ENCODE measurements at places on chromosomes 13 and 19.
A peak's percentile ranks its signal among the peaks of the same experiment; 100 is the strongest.

DNA sequence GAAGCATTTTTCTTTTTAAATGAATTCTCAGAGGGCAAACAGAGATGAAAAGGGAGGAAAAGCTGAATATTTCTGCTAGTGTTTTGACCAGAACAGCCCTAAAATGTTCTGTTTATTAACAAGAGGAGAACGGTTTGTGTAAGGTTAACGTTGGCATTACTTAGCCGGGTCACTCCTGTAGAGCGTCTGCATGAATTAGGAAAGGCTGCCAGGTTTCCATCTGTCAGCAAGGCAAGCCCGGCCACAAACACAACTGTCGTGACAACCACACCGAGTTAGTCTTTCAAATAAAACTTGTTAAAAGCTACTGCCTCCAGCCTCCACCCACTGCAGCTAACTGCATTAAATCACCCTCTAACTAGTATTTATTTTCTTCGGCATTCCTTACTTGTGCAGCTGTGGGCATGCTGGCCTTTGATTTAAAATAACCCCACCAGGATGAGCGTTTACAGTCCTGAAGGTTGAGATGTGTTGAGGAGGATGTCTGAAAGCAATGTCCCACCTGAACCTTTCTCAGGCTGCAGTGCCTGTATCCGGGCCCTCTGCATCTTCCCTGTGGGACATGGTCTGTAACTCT lies 527.9 kb downstream of the FGF9 start:
- DNase-seq, result no peak

DNA sequence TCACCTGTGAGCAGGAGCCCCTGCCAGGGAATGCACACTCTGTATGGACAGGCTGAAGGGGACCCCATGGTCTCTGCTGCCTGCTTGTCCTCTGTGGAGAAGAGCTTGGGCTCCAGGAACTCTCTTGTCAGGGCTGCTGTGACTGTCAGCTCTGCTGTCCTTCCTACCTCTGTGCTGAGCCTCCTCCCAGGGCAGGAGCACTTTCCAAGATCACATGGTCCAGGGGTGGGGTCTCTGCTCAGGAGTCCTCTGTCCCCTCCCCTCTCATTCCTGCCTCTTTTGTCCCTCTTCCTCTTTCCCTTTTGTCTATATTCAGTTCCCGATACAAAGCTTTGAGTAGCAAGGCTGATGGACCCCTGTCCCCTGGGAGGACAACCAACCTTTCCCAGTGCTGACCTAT lies at the start of gene CEACAM7:
TSS of gene CEACAM7 (minus strand) at position 173 of the 400 bp plus-strand sequence. CDS start at position 68, 105 bp downstream.
- no peak for DNase-seq

- no peak for DNase-seq
These were observed 3.8 kb downstream of the PROSER1 start for GRCh38 chr13:39034085-39034484.

DNA sequence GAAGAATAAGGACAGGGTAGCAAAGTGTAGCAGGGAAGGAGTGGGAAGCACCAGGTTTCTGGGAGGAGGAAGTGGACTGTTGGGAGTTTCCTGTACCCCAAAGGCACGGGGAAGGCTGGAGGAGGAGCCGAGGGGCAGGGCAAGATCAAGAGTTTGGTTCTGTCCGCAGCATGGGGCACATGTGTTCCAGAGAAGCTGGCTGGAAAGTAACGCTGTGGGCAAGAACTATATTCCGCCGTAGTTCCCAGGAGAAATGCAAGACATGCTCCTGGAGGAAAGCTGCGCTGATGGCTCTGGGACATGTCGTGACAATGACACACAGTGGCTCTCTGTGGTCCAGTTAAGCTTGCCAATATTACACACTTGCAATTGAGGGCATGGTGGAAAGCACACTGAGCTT lies 51.7 kb upstream of the KPNA3 start:
- DNase-seq, result no peak

- no peak for DNase-seq
These were observed 16.4 kb downstream of the OR7A5 start for GRCh38 chr19:14818588-14818987.

GRCh38 chr19:45498411-45499195 lies at the start of gene PPM1N:
Gene PPM1N (plus strand): TSS chr19:45498443. CDS start chr19:45498473, 30 bp downstream.
- peak; percentile 88 for DNase-seq

DNA sequence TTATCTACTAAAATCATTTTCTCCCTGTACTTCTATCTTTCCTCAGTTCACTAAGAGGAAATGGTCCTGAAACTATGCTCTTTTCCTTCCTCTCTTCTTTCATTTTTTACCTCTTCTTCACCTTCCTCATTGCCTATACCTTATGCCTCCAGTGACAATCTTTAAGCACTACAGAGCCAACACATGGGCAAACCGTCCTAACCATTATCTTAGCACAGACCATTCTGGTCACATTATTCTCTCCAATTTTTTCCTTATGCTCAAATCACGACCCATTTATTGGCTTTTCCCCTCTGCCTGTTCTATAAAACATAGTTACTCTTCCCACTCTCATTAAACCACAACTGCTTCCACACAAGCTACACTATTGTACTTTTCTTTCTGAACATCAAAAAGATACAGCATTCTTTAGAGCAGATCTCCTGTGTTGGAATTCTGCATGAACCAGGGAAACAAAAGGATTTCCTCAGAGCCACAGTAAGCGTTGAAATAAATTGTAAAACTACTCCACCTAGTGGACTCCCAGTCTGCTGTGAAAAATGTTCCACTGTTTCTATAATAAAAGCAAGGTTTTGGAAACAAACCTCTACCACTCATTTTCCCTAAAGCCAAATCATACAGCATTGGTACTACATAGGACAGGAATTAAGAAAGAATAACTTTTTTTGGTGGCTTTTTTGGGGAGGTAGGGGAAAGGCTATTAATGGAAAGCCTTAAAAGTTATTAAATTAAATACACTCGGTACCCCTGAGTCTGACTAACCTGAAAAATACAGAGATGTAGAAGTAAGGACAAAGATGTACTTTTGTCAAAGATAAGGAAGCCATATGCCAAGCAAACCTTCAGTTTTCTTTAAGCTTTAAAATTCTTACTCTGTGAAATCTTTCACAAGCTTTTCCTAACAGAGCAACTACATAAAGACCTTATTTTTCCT lies 19.5 kb downstream of the NUFIP1 start:
- DNase-seq, result no peak

- peak; percentile 42 for DNase-seq
These were observed 14.5 kb upstream of the CEACAM1 start for GRCh38 chr19:42542791-42543190.

- DNase-seq, result no peak
These were observed 61.0 kb upstream of the F7 start for GRCh38 chr13:113044391-113045114.

DNA sequence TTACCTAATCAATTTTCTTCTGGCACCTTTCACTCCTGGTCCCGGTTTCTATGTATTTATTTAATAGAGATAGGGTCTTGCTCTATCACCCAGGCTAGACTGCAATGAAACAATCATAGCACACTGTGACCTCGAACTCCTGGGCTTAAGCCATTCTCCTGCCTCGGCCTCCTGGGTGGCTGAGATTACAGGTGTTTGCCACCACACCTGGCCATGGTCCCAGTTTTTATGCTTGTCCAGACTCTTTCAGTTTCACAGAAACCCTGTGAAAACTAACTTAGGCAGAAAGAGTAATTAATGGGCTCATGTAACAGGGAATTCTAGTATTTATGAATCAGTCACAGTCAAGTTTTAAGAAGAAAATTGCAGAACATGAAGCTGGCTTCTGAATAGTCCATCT lies 9.0 kb upstream of the STK24 start:
- DNase-seq, result no peak

- DNase-seq, result no peak
These were observed 30.5 kb upstream of the MBNL2 start for GRCh38 chr13:97191615-97192014.

- DNase-seq, result no peak
These were observed 87.3 kb upstream of the FARP1 start for GRCh38 chr13:98055623-98056022.

- no peak for DNase-seq
These were observed 3.2 kb downstream of the ZNF699 start for GRCh38 chr19:9306443-9306842.

GRCh38 chr13:21719463-21719862 lies 48.6 kb downstream of the FGF9 start:
- no peak for DNase-seq

DNA sequence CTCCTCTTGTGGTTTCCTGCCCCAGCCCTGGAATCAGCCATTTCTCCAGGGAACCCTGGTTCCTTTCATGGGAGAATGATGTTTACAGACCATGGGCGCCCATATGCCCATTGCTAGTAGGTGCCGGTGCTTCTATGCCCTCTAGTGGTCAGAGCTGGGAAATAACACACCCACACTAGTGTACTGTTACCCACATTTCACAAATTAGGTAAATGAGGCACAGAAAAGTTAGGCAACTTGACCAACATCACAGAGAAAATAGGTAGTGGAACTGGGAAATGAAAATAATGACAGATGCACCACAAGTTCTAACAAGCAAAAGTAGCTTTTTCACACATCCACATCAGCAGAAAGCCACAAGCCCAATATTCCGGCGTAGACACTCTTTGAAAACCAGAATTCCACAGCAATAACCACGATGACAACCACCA lies 1.3 kb upstream of the CEACAM3 start:
- DNase-seq, result peak; percentile 81

DNA sequence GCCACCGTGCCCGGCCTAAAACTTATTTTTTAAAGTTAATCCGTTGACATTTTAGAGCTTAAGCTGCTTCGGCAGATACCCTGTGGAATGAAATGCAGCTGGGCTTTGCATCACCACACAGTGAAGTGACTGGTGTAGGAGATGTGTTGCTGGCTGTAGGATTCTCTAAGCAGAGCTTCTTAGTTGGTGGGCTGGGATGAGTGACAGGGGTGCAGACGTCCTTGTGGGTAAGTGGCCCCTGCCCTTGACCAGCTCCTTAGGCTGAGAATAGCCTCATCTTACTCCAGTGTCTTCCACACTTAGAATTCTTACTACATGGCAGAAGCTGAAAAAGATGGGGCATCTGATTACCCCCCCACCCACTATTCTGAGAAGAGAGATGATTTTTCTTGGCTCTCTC lies 11.6 kb downstream of the GATAD2A start:
- DNase-seq, result no peak

GRCh38 chr19:35623327-35624010 lies 5.4 kb upstream of the RBM42 start:
- DNase-seq, result no peak

DNA sequence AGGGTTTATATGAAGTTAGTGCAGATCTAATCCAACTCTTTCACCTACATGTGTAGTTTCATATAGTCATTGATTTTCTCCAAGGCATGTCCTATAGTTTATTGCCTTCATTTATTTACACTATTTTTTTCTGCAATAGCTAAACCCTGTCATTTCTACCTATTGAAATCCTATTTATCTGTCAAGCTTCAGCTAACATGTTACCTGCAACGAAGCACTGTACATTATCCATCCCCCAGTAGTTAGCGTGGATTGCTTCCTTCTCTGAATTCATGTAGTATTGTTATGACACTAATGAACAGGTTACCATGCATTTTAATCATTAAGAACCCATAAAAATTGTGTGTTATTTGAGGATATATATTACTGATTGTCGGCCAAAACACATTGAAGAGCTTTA lies 742.9 kb upstream of the PCDH20 start:
- DNase-seq, result no peak

DNA sequence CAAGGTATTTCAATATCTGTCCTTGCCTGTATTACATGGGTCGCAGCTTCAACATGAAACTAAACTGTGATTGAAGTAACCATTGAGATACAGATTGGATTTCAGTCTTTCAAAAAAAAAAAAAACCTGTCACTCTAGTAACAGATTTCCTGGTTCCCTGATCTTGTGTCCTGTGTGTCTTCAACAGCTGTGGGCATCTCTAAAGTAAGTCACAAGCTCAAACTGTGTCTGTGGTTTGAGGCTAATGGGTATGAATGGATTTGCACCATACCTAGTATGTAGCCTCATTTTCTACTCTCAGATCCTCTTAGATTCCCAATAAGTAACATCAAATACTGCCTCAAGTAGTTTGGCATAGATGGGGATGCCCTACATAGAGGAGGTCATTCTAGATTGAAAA lies 300.1 kb downstream of the COG6 start:
- no peak for DNase-seq

GRCh38 chr13:93388701-93389100 lies 162.1 kb downstream of the GPC6 start:
- DNase-seq, result no peak

- no peak for DNase-seq
These were observed 4.0 kb upstream of the NWD1 start for GRCh38 chr19:16715611-16716010.

- peak; percentile 85 for DNase-seq
These were observed 20.1 kb downstream of the SH3GL1 start for GRCh38 chr19:4380254-4380727.

GRCh38 chr19:47996230-47996727 lies 1.8 kb downstream of the ELSPBP1 start:
- no peak for DNase-seq

DNA sequence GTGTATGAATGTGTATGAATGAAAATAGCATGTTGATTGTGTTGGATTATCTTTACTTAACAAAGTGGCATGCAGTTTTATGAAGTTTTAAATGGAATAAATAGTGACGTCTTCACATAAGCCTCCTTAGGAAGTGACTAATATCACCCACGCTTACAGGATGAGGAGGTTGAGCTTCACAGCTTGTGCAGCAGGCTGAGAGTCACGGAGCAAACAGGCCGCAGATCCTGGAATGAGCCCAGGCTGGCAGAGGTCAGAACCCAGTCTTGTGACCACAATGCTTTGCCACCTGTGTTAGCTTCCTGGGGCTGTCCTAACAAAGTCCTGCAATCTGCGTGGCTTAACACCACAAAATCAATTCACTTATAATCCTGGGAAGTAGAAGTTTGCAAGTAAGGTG lies 20.8 kb downstream of the LAIR2 start:
- peak; percentile 65 for DNase-seq

DNA sequence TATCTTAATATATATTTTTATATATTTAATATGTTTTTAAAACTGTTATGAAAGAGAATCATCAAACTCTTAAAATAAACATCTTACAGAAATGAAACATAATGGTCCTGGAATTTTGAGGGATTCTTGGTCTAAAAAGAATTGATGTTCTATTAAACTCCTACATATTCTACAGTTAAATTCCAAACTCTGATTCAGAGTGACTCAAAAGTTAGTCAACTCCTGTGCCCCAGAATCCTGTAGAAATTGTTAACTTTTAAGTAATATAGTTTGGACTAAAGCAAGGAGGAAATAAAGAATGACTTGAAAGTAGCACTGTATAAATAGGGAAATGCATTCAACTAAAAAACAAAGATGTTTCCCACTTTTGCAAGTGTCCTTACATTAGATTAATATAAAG lies 47.7 kb downstream of the FNDC3A start:
- no peak for DNase-seq

GRCh38 chr19:28494461-28494860 lies 718.5 kb downstream of the UQCRFS1 start:
- DNase-seq, result no peak

Measured in activated effector memory CD4-positive, alpha-beta T cell treated with anti-CD3 and anti-CD28 coated beads, Interleukin-2, amount 50 U/mL, for 16 hours (primary cell).